ENCODE measurements at places on chromosomes 13 and 19.

DNA sequence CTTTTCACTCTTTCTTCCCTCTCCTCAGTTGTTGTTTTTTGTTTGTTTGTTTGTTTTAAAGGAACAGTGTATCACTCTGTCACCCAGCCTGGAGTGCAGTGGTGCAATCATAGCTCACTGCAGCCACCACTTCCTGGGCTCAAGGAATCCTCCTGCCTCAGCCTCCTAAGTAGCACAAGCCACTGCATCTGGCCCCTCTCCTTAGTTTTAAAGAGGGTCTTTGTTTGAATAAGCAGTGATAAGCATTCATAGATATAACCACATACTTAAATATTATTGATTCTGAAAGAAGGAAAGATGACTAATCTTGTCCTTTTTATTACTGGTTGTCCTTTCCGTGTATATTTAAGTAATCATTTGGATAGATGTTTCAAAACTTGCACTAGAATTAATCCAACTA lies 26.7 kb downstream of the ERCC5 start:
- no peak for DNase-seq

GRCh38 chr13:33637978-33638743 lies 179.8 kb upstream of the RFC3 start:
- no peak for DNase-seq

- DNase-seq = no peak
Observed at GRCh38 chr13:101155920-101156319, 260.4 kb downstream of the NALCN start.

DNA sequence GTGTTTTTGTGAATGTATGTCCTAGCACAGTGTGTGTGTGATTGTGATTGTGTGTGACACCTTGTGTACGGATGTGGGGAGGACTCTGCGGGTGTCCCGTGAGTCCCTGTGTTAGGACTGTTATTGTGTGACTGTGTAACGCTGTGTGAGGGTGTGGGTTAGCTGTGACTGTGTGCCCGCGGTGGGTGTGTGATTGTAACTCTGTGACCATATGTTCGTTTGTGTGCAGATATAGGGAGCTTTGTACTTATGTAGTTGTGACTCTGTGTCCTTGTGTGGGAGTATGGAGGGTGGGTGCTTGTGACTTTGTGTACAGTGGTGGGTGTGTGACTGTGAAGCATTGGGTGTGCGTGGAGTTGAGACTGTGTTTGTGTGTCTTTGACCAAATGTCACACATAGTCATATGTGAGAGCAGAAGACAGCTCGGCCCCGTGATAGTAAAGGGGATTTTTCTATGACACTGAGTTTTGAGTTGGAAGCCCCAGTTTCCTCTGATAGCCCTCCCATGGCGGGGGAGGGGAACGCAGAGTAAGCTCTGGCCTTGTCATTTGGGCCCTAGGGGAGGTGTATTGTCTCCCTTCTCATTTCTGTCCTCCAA lies 949 bp upstream of the ZNF260 start:
- DNase-seq = no peak

DNA sequence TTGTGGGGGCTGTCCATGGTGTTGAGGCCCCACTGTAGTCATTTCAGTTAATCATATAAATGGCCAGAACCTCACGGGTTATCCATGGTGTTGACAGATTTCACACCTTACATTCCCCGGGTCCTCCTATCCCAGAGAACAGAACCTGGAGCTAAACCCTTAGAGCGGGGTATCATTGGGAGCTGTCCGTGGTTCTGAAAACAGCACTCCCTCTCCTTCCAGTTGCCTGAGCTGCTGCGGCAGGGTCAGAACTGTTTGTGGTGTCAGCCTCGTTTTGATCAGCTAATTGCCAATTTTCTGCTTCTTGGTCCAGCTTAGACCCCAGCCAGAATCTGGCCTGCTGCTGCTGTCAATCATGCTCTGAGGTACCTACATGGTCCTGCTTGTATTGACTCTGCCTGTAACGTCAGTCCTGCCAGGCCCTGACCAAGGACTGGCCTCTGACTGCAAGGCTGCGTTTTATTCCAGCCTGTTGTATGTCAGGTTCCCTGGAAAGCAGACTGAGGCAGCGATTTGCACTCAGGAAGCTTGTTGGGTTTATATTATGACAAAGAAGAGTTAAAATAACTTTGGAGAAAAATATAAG lies 55.8 kb upstream of the KCTD15 start:
- DNase-seq = no peak

DNA sequence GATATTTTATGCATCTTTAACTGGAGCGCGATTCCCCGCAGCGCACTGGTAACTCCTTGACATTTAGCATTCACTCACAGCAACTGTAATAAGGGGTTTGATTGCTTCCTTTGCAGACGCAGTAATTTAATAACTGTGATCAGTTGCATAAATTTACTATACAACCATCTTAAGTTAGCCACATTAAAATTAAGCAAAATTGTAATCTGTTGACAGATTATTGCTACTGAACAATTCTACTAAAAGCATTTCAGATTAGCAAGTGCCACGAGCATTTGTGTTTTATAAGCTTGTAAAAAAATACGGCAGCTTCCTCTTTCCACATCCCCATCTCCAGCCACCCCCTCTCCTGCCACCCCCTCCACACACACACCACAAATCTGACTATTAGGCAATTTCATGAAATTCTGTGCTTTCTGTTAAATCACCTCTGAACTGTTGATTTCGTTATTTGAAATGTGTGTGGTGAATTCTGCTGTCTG lies 44.4 kb downstream of the TSHZ3 start:
- DNase-seq = no peak

DNA sequence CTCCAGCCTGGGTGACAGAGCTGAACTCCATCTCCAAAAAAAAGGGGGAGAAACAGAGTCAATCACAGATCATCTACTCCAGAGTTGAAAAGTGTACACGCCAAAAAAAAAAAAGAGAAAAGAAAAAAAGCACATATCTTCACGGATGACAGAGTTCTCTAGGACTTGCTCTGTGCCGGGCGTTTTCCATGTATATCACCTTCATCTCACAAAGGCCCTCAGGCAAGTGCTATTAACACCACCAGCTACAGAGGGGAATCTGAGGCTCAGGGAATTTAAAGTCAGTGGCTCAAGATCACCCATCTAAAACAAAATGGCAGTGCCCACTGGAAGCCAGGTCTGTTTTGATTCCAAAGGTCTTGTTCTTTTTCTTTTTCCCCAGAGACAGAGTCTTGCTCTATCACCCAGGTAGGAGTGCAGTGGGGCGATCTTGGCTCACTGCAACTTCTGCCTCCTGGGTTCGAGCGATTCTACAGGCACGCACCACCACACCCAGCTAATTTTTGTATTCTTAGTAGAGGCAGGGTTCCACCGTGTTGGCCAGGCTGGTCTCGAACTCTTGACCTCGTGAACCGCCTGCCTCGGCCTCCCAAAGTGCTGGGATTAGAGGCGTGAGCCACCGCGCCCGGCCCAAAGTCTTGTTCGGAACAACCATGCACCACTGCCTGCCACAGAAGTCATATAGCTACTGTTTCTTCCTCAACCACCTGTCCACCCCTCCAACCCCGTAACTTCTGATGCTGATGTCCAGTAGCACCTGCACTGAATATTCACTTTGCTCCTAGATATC lies 42.2 kb downstream of the SAE1 start:
- no peak for DNase-seq

DNA sequence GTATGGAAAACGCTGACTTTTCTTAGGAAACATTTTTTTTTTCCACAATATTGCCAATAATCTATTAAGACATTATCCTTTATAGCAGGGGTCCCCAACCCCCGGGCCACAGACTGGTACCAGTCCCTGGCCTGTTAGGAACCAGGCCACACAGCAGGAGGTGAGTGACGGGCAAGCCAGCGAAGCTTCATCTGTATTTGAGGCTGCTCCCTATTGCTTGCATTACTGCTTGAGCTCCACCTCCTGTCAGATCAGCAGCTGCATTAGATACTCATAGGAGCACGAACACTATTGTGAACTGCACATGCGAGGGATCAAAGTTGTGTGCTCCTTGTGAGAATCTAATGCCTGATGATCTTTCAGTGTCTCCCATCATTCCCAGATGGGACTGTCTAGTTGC lies 793.7 kb downstream of the SLITRK5 start:
- no peak for DNase-seq

DNA sequence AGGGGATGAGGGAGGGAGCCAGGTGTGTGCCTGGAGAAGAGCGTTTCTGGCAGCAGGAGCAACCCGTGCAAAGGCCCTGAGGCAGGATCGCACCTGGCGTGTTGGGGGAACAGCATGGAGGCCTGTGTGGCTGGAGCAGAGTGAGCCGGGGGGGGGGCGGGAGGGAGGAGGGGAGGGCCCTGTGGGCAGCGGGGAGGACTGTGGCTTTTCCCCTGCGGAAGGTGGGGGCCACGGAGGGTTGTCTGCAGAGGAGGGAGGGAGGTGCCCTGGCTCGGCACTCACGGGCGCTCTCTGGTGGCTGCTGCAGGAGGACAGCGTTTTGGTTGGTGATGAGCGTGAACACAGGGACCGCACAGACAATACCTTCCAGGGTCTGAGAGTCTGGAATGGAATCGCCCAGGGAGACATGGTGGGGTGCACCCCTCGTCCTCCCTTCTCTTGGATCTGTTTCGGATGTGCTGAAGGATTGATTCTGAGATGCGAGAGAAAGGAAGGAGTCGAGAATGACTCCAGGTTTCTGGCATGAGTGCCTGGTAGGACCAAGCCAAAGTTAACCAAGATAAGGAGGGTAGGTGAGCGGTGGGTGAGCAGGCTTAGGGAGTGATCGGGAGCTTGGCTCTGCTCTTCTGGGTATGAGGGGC lies 6.5 kb downstream of the RAB11B start:
- no peak for DNase-seq

- DNase-seq = no peak
Observed at GRCh38 chr19:2561895-2562294, 86.0 kb downstream of the GADD45B start.

GRCh38 chr13:80469853-80470381 lies 129.0 kb upstream of the SPRY2 start:
- DNase-seq = peak; percentile 39

- no peak for DNase-seq
Observed at GRCh38 chr19:14670408-14670807, 4.2 kb downstream of the ADGRE3 start.

DNA sequence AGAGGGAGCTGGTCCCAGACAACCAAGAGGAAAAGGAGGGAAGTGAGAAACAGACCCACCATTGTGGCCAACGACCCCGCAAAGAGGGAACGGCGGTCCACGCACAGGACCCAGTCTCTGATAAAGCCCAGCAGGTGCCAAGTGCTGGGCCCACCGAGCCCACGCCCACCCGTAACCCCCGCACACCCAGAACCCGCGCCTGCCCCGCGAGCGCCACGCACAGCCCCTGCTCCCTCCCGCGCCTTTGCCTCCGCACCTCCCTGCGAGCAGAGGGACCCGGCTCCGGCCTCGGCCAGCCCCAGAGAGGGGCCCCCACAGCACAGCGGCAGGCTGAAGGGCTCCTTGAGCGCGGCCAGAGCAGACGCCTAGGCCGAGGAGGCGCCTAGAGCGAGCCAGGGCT lies 1192.2 kb downstream of the PCDH17 start:
- DNase-seq = no peak

DNA sequence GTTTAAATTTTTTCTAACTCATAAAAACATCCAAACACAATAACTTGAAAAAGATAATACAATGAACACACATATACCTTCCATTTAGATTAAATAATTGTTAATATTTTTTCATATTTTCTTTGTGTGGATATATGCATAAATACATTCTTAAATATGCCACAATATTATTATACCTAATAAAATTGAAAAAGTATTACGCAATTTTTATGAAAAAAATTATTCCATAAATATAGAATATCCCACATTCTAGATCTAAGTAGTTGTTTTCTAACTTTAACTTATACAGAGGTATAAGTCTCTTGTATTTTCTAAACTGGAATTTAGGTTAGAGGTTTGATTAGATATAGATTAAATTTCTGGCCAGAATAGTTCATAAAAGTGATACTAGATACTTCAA lies 34.3 kb downstream of the POU4F1 start:
- no peak for DNase-seq

GRCh38 chr13:23572836-23573235 lies 2.6 kb downstream of the TNFRSF19 start:
- no peak for DNase-seq

DNA sequence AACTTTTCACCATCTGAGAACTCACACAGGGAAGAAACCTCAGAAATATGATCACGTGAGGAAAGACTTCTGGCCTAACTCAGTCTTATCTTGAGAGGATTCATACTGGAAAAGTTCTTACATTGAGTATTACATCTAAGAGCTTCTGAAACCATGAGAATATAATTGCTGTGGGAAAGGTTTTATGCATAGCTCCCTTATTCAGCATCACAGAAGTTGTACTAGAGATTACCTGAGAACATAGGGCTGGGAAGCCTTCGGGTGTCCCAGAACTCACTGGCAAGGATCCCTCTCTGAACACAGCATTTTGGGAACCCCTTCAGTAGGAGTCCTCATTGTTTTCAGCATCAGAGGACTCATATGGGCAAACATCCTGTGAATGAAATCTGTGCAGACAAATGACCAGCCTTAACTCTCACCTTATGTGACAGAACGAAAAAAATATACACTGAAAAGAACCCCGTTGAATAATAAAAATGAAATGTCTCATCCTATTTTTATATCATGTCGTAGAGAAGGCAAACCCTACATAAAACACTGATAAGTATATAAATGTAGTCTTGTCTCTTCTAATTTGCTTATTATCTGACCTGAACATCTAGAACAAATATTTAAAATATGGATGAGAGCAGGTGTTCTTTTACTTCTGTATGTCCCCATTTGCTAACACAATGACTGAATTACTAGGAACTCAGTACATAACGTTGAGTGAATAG lies 14.2 kb downstream of the ZNF274 start:
- DNase-seq = no peak

DNA sequence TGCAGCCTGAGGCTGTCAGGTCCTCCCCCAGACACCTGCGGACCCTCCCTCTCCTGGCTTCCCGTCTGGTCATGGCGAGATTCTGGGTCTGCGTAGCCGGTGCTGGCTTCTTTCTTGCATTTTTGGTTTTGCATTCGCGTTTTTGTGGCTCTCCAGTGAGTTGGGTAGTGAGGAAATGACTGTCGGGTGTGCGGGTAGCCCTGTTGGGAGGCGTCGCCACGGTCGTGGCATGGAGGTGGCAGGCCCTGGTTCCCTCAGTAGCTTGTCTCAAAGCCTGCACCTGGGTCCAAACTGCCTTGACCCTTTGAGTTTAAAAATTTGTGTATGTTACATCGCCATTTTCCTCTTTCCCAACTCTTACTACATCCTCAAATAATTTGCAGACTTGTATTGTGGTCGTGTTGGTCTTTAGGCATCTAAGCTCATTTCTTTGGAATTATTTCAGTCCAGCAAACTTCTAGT lies 344 bp downstream of the NHLRC3 start:
- no peak for DNase-seq

- DNase-seq = no peak
Observed at GRCh38 chr19:17260842-17261325, 3.7 kb downstream of the USHBP1 start.

GRCh38 chr19:47646924-47647323 lies 38.0 kb downstream of the BICRA start:
- DNase-seq = no peak

GRCh38 chr19:29323021-29323430 lies 110.1 kb upstream of the UQCRFS1 start:
- no peak for DNase-seq

- DNase-seq = peak; percentile 74
Observed at GRCh38 chr19:15248648-15249527, 16.6 kb upstream of the EPHX3 start.
